Diencephalon (tissue), 1 donor: ENCODE measurements at places on chromosomes 2 and 18. TPM values are rescaled to one million over a fixed set of nuclear protein-coding genes. Genes with fewer than 3 reads are reported as not detected.

The CDK15 gene
- 0.92 TPM for total RNA-seq

The RBM43 gene
- total RNA-seq, result 5.1 TPM

The DUSP2 gene
- total RNA-seq, result 5.5 TPM

The CHST9 gene
- total RNA-seq, result 7.2 TPM

The SCN7A gene
- 19.6 TPM for total RNA-seq

The RSAD2 gene
- 3.2 TPM for total RNA-seq

The SCN2A gene
- total RNA-seq, result 252 TPM

The CAPN14 gene
- total RNA-seq, result 0.69 TPM

The SLC8A1 gene
- total RNA-seq, result 190 TPM

The ZNF514 gene
- 24.5 TPM for total RNA-seq

The STARD6 gene
- not detected for total RNA-seq

The ENOSF1 gene
- total RNA-seq, result 9.2 TPM

The ZNF892 gene
- total RNA-seq, result 28.8 TPM

The SLC16A14 gene
- total RNA-seq, result 66.9 TPM

The IL1F10 gene
- not detected for total RNA-seq

The PTPRM gene
- total RNA-seq, result 190 TPM

The DYSF gene
- total RNA-seq, result 1.8 TPM

The VWC2L gene
- 30.0 TPM for total RNA-seq

The BOLL gene
- 1.4 TPM for total RNA-seq

The LBH gene
- 56.3 TPM for total RNA-seq

The LRP1B gene
- 78.0 TPM for total RNA-seq

The SCYGR7 gene
- total RNA-seq, result not detected

The LRATD1 gene
- total RNA-seq, result 63.2 TPM

The TWIST2 gene
- 0.23 TPM for total RNA-seq

The LINC00305 gene
- total RNA-seq, result not detected

The PTPN2 gene
- total RNA-seq, result 28.6 TPM

The SCN1A gene
- 61.8 TPM for total RNA-seq

The ZNF513 gene
- total RNA-seq, result 14.1 TPM

The WDR35 gene
- total RNA-seq, result 32.8 TPM

The HSPE1 gene
- total RNA-seq, result 93.7 TPM

The TWSG1 gene
- total RNA-seq, result 30.2 TPM

The HMSD gene
- 0.69 TPM for total RNA-seq

The DNAH7 gene
- 21.7 TPM for total RNA-seq

The FNDC4 gene
- 52.8 TPM for total RNA-seq

The PSMA8 gene
- 0.46 TPM for total RNA-seq

The REG1B gene
- not detected for total RNA-seq

The ANKRD30BL gene
- 21.7 TPM for total RNA-seq

The CHRNG gene
- total RNA-seq, result not detected

The REEP1 gene
- total RNA-seq, result 200 TPM

The UPP2 gene
- 0.69 TPM for total RNA-seq

The HES6 gene
- 40.6 TPM for total RNA-seq

The IMPA2 gene
- total RNA-seq, result 3.5 TPM

The RAB17 gene
- under 0.01 TPM for total RNA-seq

The UGT1A10 gene
- total RNA-seq, result not detected

The PJVK gene
- 3.9 TPM for total RNA-seq

The OTOF gene
- 4.6 TPM for total RNA-seq

The AQP12B gene
- not detected for total RNA-seq

The NEURL3 gene
- not detected for total RNA-seq
